ENCODE measurements at places on chromosomes 5 and 9.

DNA sequence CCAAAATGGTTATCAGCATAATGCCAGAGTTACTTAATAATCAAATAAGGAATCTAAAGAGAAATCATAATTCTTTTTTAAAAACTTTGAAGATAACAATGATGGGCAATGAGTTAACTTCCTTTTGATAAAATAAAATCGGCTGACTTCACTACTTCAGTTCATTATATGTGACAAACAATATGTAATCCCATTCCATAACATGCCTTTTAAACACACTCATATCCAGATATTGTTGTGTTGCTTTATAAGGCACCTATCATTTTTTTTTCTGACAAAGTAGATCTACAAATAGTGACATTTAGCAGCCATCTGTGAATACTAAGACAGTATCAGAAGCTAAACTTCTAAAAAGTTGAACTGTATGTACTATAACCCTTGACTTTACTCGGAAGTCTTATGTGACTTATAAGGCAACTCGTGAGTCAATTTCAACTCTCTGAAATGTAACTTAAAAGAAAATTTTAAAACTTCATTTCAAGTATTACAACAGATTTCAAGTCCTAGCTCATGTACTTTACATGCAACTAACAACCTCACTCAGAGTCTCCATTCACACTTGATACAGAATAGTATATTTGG, 7.5 kb downstream of the ADAMTS6 start:
- no peak for DNase-seq

GRCh38 chr5:104095527-104095926, 532.9 kb upstream of the NUDT12 start:
- DNase-seq = no peak

- DNase-seq = peak; percentile 81
Observed at GRCh38 chr9:35112257-35113020, 3.2 kb downstream of the ATOSB start.

DNA sequence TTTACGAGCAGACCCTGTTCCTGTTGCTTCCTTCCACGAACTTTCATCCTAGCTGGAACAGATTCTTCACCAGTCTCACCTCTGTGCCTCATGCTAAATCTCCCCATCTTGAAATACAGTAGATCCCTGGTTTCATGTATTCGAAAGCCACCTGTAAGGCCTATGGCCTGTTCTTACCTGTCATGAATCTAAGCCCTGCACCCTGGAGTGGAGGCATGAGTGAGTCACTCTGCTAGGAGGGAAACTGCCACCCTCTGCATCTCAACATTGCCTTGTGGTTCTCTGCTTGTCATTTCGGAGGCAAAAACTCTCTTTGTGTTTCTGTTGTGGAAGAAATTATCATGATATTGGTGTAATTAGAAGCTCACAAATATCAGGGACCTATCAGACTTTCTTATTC, 320.0 kb downstream of the ENC1 start:
- DNase-seq = peak; percentile 17
